ENCODE measurements at places on chromosomes 11 and 22.
A peak's percentile ranks its signal among the peaks of the same experiment; 100 is the strongest.

- no peak for DNase-seq
Measured at GRCh38 chr22:25111579-25112517, 87.8 kb upstream of the CRYBB3 start.

DNA sequence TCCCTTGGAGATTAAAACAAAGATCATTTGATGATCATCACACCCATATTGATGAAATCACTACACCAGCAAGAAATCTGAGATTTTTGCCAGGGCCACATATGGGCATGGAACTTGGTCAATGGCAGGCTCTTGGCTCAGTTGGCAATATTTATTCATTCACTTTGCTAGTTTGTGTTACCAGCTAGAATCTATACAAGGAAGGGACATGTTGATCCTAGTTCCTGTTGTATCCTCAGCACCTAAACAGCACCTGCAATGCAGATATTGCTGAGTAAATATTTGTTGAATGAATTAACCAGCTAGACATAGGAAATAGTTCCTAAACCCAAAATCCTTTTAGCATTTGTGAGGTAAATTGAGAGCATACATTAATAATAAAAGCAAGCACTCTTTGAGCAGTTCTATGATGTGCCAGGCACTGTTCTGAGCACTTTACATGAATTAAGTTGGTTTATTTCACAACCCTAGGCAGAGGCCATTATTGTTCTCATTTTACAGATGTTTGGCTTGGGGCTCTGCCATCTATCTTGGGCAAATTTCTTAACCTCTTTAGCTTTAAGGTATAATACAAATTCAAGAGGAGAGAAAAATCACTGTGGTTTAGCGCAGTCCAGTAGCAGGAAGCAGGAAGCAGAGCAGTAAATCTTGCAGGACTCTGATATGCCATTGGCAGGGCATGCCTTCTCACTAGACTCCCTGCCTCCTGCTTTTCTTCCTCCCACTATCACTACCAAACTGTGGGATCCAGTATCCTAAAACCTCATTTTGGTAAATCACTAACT lies 1.6 kb downstream of the TRIM68 start:
- DNase-seq, result no peak

DNA sequence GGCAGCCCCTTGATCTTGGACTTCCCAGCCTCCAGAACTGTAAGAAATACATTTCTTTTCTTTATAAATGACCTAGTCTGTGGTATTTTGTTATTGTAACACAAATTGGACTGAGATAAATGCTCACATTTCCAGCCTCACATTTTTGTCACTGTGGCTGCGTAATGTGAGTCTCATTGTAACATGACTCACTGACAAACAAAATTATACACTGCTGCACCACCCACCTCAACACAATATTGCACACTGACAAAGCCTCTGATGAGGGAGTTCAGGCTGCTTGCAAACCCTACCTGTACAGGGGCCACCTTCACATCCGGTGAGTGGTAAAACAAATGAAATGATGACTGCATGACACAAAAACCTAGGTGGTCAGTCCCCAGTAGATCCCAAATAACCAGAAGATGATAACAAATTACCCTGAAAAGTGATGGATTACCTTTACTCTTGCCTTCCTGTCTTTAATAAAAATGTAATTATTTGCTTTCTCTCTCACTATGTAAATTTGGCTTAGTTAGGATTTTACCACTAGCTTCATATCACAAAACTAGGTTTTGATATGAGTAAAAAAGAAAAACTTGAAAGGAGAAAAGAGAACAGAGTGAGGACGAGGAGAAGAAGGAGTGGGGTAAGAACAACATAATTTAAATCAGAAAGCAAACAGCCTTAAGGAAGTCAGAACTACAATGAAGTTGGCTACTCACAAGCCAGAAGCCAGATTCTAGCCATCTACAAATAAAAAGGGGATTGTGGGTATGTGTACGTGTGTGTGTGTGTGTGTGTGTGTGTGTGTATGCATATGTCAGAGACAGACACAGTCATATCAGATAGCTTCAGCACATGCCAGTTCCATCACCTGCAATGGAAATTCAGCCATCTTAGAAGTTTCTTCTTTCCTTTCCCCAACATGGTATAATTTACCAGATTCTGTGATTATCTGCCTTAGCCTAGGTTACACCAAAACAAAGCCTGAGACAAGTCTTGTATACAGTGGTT lies 53.4 kb upstream of the SESN3 start:
- DNase-seq, result no peak

DNA sequence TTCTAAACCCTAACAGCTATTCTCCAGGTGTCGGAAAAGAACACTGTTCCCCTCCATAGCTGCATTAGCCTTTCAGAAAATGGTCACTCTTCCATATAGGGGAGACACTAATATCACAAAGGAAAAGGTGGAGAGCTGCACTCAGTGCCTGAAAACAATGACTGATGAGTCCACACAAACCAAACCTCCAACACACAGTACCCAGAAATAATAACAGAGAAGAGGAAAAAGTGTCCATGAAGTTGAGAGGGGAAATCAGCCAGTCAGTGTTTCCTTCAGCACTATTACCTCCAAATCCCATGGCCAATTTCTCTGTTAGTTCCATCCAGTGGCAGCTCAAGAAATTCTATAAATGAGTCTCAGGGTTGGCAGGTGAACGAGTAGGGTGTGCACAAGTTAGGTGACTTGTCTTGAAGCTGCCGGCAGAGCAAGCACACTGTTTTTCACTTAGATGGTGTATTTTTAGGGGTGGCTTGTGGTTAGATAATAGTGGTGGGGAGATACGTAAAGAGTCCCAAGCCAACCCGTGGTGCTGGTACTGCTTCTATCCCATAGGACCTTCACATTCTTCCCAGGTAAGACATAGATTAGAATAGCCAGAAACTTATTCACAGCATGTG lies 84.5 kb upstream of the CHRM4 start:
- no peak for DNase-seq

DNA sequence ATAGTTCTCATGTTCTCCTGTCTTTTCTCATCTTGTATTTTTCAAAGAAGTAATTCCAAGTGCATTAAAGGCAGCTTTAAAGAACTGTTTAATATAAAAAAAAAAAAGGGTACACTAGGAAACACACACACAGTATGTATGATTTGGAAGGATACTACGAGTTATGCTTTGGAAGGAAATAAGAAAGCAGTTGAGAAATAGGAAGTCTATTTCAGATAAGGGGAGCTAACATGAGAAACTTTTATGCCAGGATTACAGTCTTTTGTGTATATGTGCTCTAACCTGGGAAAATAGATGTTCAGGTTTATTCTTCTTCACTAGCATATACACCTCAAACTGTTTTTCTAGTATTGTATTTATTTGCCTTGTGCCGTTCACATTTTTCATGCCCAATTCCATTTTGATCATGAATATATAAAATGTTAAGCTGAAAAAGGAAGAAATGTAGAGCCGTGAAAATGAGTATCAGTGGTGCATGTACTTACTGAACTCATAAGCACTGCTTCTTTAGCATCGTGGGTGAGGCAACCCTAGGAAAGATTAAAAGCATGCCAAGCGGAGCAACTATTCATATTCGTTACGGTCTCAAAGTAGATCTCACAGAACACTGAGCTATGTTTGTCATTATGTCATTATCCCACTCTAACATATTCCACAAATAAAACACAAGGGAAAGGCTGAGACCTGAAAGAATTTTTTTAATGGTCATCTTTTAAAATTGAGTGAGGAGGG lies 59.6 kb downstream of the GUCY1A2 start:
- no peak for DNase-seq

DNA sequence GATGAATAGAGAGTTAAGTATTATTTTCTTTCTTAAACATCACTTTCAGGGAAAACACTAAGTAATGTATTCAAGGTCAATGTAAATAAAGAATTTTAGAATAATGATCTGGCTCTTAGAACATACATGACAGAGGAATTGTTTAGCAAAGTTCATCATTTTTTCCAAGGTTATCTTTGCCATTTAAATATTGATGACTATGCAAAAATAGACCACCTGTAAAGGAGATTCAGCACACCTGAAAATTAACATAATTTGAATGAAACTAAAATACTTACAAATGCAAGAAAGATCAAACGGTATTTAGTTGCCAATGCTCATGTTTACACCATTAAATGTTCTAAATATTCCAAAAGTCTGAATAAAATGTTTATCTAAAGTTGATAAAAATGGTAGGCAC lies 782.6 kb upstream of the CHORDC1 start:
- no peak for DNase-seq

DNA sequence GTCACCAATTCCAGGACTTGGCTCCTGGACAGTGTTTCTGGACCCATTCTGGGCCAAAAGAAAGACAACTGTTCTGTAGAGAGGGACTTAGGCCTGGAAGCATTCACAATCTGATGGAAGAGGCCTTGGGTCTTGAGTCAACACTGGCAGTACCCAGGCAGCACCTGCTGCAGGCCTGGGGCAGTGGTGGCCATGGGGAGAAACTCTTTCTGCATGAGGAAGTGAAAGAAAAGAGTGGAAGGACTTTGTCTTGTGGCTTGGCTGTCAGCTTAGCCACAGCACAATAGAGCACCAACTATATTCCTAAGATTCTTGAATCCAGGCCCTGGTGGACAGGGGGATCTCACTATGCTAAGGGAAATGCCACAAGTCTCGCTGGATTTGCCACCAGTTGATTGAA lies 70.6 kb downstream of the CTSC start:
- no peak for DNase-seq

GRCh38 chr11:60169264-60169915 lies 13.5 kb downstream of the MS4A6A start:
- DNase-seq, result no peak

DNA sequence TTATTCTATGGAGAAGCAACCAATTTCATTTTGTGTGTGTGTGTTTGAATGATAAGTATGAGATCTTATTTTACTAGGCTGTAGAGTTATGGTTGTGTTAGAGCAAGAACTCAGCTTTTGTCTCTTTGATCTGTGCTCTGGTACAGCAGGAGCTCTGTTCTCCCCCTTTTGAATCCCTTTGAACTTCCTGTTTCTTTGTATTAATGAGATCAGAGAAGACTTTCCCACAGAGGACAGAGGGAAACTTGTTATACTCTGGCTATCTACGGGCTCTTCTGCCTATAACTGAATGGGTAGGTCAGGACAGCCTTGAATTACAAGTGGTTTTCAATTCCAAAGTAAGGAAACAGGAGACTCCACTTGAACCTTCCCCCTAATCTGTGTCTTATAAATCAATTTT lies 1015.0 kb upstream of the RAG2 start:
- no peak for DNase-seq

GRCh38 chr11:49316180-49316579 lies 107.8 kb upstream of the FOLH1 start:
- no peak for DNase-seq

GRCh38 chr22:17159504-17159951 lies 451 bp upstream of the HDHD5 start:
- peak; percentile 57 for DNase-seq

GRCh38 chr11:81070948-81071347 lies 1630.1 kb upstream of the TENM4 start:
- no peak for DNase-seq

All from activated T-cell treated with anti-CD3 and anti-CD28 coated beads for 24 hours (primary cell).